T-helper 9 cell (primary cell): ENCODE measurements at places on chromosomes 5 and 9.

GRCh38 chr9:22722492-22722891 lies 275.9 kb downstream of the DMRTA1 start:
- no peak for DNase-seq

DNA sequence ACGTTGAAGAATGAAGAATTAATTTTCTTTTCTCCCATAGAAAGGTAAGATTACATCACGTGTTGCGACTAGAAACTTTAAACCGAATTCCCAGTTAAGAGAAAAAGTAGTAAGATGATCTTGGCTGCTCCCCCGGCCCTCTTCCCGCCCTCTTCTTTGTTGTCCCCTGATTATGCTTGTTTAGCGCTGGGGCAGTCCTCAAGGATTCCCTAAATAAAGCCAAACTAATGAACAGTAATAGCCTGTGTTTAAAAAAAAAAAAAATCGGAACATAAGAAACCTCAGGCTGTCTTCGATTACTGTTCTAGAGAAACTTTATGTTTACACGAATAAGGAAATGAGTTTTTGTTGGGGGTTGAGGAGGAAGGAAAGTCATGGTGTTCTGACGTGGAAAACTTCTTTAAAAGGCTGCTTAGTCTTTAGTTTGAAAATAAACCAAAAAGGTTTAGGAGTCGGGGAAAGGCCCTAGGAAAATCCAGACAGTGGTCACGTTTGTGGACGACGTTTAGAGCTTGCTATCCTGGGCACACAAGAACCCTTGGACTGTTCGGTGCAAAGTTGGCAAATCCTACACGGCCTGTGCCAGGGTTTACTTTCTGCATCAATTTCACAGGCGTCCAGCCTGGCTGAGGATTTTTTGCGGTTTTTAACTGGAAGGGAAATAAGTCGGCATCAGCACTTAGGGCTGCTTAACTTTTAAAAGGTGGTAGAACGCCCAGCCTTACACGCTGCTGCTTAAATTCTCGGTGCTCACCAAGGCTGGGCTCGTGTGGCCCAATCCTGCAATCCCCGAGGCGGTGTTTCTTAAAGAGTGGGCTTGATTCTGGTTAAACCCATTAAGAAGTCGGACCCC lies 1.1 kb upstream of the MAT2B start:
- no peak for DNase-seq

GRCh38 chr5:35228310-35228709 lies 2.0 kb downstream of the PRLR start:
- no peak for DNase-seq

- DNase-seq = no peak
These were observed 156.4 kb downstream of the CACNA1B start for GRCh38 chr9:138033950-138034349.

DNA sequence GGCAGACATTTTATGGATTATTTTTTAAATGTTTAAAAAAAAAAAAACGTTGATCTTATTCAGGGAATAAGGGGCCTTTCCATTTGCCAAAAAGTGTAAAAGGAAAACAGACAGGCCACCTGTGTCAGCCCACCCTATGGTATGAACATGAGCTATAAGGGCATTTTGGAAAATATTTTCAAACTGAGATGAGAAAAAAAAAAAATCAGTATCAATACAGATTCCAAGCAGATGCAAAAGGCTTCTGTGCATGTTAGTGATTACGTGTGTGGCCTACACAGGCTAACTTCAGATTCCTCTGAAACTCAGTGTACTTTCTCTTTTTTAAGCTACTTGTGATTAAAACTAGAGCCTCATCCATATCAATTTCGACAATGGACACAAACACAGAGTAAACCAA lies 189.9 kb downstream of the BNC2 start:
- no peak for DNase-seq

DNA sequence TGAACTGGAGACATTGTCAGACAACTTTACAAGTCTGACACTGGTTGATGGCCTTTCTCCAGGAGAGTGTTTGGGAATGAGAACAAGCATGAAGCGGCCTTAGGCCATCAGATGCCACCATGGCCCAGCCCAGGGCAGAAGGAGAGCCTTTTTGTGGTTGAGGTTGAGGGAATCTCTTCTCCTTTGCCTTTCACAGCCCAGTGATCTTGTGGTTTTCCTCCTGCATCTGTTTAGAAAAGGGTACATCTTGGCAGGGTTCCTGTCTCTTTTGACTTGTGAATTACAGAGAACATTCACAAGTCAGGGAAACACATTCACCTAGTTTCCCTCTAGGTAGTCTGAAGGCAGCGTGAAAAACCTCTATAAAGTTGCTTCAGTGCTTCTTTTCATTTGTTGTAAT lies 27.5 kb downstream of the DMRT2 start:
- DNase-seq = no peak

GRCh38 chr9:109414125-109414785 lies 83.9 kb downstream of the PTPN3 start:
- no peak for DNase-seq

- no peak for DNase-seq
These were observed 27.5 kb downstream of the AMBP start for GRCh38 chr9:114050646-114051045.

DNA sequence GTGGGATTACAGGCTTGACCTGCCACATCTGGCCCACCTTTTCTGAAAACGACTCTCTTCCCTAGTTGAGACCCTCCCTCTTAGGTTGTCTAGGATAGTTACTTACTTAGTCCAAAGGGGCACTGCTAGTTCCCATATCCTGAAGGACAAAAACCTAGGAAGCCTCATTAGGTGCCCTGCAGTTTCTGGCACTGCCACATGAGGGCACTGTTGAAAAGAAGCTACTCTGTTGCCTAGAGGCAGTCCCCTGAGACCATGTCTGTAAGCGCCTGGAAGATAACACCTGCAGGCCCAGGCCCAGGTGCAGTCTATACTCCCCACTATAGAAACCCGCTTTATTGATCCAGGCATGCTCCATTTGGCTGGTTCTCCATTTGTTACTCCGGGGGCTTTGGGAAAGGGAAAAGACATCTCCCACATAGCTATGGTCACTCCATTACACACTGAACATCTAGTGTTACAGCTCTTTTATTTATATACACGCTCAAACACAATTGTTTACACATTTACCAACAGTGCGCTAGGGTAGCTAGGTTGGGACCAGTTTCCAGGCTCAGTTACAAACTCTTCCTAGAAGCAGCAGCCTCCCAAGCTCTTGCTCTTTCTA lies 73.4 kb upstream of the PPARGC1B start:
- no peak for DNase-seq

DNA sequence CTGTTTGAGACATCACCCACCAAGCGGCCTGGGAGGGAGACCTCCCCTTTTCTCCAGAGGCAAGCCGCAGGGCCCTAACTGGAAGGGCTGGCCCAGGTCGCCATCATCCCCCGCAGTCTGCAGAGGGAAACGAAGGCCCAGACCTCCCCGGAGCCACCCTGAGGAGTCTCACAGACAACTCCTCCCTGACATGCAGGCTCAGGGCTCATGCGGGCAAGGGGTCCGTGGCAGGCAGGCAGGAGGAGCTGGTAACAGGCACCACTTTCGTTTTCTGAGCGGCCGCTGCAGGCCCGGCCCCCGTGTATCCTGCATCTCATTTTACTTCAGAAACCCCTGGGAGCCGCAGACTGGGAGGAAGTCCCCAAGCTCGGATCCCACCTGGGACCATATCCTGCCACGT lies 192.0 kb upstream of the PPP1R26 start:
- no peak for DNase-seq

DNA sequence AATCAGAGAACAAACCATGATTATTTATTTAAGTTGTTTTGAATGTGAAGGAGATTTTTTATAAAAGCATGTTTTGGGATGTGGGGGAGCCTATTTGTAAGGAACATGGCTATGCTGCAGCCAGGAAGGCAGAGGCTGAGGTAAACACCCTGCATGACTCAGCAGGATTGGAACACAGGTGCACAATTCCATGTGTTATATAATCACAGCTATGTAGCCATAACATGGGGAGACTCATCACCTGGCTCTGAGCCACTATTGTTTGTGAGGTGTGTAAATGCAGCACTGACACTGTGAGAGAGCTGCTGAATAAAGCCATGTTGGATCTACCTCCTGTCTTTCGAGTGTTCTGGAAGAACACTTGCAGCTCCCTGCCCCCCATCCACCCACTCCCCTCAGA lies 1009.8 kb downstream of the DNAH5 start:
- no peak for DNase-seq

- DNase-seq = no peak
These were observed at the start of gene ABO for GRCh38 chr9:133275105-133276000. TSS of gene ABO (minus strand) at chr9:133275201.

- no peak for DNase-seq
These were observed 127.5 kb downstream of the ATPSCKMT start for GRCh38 chr5:10122076-10122726.

GRCh38 chr5:39176759-39177630 lies 42.4 kb downstream of the FYB1 start:
- peak; percentile 42 for DNase-seq

DNA sequence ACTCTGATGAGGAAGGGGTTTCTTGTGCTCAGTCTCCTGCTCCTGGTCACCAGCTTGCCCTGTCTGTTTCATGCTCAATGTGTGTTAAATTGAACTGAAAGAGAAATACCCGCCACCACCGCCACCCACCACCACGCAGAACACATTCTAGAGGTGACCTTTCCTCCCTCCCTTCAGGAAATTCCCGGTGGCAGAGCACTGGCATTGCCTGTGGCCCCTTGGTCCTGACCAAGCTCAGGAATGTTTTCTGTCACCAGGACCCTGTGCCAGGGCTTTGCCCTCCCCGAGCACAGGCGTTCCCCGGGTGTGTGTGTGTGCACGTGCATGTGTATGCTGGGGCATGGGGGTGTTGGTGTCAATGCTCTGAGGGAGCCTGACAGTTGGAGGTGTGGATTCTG lies 10.2 kb upstream of the SLC25A51 start:
- DNase-seq = no peak

GRCh38 chr5:75203604-75204003 lies 33.1 kb downstream of the ANKRD31 start:
- DNase-seq = no peak

- DNase-seq = no peak
These were observed 6.0 kb downstream of the IPPK start for GRCh38 chr9:92663951-92664350.

- DNase-seq = no peak
These were observed 2.5 kb downstream of the DIPK1B start for GRCh38 chr9:136714893-136715274.

- no peak for DNase-seq
These were observed 13.0 kb upstream of the TMEFF1 start for GRCh38 chr9:100459963-100460362.

- no peak for DNase-seq
These were observed 45.2 kb upstream of the GLIPR2 start for GRCh38 chr9:36091026-36091953.
